ENCODE measurements at places on chromosomes 3 and 15.

- DNase-seq, result no peak
These were observed 33.5 kb downstream of the HMCES start for GRCh38 chr3:129312021-129312639.

DNA sequence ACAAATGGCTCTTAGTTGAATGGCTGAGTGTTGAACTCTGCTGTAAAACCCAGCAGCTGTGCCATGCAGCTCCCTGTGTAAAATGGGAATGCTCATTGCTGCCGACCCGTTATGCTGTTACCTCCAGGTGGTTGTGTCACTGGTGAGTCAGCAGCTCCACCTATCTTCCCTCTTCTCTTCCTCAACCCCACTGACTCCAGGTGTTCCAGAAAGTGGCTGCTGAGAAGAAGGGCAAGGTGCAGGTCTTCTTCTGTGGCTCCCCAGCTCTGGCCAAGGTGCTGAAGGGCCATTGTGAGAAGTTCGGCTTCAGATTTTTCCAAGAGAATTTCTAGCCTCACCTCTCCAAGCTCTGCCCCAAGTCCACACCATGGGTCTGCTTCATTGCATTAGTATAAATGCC lies 41.9 kb downstream of the NOX5 start:
- DNase-seq, result no peak

GRCh38 chr3:183233966-183234365 lies 19.1 kb upstream of the B3GNT5 start:
- no peak for DNase-seq

DNA sequence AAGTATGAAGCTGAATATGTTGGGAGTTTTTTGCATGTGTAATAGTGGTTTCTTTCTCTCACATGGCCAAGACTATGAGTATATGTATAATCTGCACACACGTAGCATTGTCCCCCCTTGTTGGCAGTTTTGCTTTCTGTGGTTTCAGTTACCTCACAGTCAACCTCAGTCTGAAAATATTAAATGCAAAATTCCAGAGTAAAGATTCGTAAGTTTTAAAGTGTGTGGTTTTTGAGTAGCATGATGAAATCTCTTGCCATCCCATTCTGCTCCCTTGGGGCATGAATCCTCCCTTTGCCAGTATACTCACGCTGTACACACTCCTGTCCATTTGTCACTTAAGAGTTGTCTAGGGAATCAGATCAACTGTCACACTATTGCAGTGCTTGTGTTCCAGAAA lies 742.0 kb upstream of the CCDC54 start:
- DNase-seq, result no peak

DNA sequence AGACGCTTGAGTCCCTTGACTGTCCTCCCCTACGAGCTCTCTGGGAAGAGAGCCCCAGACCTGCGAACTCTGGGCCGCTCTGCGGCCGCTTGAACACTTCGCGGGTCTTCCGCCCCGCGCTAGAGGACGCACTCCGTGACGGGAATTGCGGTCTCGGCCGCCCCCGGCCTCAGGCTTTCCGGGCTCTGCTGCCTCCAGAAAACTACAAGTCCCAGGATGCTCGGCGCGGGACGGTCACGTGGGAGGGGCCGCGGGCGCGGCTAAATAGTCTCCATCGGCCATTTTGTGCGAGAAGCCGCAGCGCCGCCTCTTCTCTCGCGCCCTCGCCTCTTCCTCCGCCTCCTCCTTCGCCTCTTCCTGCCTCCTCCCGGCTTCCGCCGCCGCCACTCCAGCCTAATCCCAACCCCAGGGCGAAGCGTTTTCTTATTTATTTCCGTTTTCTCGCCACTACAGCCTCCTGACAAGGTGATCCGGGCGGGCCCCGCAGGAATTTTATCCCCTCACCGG lies at the start of gene EIF1B:
Gene EIF1B, plus strand, starts transcription at position 290 of the 507 bp plus-strand sequence. CDS start 235 bp downstream, outside the sequence.
- DNase-seq, result peak; percentile 84

DNA sequence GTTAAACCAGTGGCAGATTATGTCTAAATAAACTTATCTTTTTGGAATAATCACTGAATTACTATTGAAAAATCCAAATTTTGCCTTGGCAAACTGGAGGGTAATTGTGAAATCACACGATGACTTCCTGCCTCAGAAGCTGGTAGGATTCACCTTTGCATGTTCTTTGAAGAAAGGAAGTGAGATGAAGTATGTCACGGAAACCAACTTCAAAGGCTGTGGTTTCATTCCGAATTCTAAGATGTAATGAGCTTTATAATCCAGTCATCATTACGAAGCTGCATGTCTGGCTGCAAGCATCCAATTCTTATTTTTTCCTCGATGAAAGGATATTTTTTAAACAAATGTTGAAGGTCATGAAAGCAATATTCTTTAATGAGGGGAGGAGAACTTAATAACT lies 15.0 kb upstream of the ZBED2 start:
- DNase-seq, result no peak

GRCh38 chr15:88043396-88043795 lies 213.1 kb downstream of the NTRK3 start:
- no peak for DNase-seq

DNA sequence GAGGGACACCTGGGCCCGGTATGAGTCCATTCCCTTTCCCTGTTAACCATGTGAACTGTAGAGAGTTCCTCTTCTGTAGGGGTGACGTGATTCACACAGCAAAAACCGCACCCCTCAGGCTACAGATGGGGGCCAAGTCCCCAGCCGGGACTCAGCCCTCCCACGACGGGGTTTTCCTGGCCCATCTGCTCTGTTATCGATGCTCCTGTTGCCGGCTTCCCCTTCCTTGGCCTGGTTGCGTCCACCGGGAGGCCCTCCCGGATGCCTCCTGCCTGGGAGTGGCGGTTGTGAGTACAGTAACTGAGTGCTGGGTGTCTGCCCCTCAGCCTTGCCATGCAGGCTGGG lies 817 bp upstream of the PLXNA1 start:
- no peak for DNase-seq

DNA sequence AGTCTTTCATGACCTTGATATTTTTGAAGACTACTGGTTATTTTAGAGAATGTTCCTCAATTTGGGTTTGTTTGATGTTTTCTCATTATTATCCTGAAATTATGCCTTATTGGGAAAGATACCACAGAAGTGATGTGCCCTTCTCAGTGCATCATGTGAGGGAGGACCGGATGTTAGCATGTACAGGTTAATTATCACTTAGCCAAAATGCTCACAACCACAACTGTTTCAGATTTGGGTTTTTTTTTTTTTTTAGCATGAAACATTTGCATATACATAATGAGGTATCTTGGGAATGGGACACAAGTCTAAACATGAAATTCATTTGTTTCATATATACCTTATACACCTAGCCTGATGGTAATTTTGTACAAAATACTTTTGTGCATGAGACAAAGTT lies 59.8 kb downstream of the PIK3R4 start:
- DNase-seq, result no peak

DNA sequence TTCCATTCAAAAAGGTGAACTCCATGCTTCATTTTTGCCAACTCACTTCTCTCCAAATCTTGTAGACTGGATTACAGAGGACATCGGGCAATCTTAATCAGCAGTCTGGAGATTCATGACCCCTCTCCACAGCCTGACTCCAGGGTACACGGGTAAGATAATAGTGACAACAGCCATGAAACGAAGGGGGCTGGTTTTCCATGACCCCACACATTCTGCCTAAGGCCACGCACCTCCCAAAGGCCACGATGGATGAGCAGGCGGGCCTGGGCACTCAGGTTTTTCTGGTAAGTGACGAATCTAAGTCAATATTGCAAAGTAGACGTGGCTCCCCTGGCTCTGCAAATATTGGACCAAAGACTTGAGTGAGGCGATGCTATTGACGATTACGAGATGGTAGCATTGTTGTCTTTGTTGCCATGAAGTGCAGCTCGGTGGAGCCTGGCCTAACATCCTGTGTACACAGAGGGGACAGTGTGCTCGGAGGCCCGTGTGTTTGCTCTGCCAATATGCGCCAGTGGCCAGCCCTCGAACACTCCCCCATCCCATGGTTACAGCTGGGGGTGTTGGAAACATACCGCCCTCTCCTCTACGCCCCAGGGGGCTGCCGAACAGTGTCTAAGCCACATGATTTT lies 119.1 kb downstream of the OPA1 start:
- peak; percentile 92 for DNase-seq

DNA sequence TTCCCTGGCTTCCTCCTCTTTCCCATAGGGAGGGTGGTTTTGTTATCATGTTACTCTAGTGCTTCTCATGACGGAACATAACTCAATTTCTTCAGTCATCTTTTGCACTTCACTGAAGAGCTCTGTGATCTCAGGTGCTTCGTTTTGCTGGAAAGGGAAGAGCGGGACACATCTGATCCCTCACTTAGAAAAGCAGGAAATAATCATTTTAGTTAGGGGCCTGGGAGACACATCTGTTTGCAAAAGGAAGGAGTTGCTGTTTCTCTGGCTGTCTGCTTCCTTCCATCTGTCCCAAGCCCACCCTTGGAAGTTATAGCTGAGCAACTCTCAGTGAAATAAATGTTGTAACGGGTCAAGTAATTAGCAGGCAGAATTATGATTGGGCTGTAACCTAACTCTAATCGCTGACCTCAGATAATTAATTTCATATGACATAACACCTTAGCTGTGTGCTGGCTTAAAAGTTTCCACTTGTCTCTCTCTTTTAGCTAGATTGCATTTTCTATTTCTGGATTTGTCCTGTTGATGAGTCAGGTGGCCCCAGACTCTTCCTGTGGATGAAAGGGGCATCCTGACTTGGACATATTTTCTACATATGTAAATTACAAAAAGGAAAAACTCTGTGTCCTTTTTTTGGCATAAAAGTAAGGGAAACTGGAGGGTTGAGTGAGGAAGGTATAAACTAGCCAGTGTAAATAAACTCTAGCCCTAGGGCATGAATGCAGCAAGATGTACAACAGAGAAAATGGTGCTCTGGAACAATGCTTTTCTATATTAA lies 11.0 kb upstream of the FILIP1L start:
- DNase-seq, result no peak

DNA sequence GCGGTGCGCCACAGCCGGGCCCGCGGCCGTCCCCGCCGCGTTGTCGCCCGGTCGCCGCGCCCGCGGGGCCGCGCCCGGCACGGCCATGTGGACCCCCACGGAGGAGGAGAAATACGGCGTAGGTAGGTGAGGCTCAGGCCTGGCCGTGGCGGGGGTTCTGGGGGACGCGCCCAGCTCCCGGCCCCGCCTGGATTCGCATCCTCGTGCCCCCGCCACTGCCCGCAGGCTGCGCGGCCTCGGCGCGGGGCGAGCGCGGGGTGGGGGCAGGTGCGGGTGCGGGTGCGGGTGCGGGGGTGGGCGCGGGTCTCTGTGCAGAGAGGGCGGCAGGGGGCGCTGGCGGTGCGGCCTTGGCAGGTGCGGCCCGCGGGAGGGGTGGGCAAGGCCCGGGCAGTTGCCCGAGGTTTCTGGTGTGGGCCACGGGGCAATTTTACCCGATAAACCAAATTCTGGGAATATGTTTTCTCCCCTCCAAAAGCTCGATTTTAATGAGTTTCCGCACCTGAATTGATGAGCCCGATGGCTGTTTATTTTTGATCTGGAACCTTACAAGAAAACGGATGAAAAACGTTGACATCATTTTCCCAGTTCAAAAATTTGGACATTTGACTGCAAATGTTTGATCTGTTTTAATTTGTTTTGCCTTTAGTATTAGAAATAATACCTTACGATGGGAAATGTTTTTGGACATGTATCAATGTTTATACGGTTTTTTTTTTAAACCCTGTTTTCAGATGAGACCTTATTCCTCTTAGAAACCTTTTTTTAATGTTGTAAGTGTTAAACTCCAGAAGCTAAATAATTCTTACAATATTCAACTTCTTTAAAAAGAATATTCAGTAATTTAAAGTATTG lies 678 bp downstream of the DOCK3 start:
- no peak for DNase-seq

- no peak for DNase-seq
These were observed 777.7 kb downstream of the GBE1 start for GRCh38 chr3:80983753-80984152.

- no peak for DNase-seq
These were observed 32.3 kb downstream of the MOBP start for GRCh38 chr3:39499651-39500273.

DNA sequence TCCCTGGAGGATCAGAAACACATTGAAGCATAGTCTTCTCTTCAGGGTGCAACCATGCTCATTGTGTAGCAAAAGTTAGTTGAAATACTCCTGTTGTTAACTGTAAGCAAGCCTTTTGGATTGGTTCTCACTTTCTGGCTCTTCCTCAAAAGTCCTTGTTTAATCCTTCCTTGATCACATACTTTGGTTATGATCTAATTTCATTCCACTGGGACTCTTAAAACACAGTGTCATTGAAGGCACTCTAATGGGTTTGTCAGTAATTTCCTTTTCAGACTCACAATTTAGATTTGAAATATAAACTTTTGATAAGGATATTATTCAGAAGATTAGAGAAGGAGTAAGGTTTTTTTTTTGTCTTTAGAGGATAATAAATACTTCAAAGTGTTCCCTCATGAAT lies 451.7 kb upstream of the SGO1 start:
- no peak for DNase-seq

Measured in COR-L47 (cell line).